ENCODE measurements at places on chromosomes 12 and 14.
A peak's percentile ranks its signal among the peaks of the same experiment; 100 is the strongest.

- DNase-seq: no peak
Measured at GRCh38 chr12:94678849-94679248, 28.5 kb upstream of the TMCC3 start.

DNA sequence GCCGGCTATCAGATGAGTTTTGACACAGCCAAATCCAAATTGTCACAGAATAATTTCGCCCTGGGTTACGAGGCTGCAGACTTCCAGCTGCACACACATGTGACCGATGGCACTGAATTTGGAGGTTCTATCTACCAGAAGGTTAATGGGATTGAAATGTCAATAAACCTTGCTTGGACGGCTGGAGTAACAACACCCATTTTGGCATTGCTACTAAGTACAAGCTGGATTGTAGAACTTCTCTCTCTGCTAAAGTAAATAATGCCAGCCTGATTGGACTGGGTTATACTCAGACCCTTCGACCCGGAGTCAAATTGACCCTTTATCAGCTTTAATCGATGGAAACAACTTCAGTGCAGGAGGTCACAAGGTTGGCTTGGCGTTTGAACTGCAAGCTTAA is 100.2 kb upstream of the EVL start:
- DNase-seq: no peak

- no peak for DNase-seq
Measured at GRCh38 chr12:79778802-79779448, 88.2 kb upstream of the PAWR start.

GRCh38 chr12:31578632-31579031 is 12.3 kb downstream of the DENND5B start:
- DNase-seq: peak; percentile 71

- DNase-seq: no peak
Measured at GRCh38 chr12:92552412-92553108, 150.2 kb upstream of the PLEKHG7 start.

- DNase-seq: no peak
Measured at GRCh38 chr12:13559318-13559978, 362.9 kb downstream of the EMP1 start.

GRCh38 chr12:132447731-132448462 is 42.1 kb upstream of the FBRSL1 start:
- DNase-seq: no peak

DNA sequence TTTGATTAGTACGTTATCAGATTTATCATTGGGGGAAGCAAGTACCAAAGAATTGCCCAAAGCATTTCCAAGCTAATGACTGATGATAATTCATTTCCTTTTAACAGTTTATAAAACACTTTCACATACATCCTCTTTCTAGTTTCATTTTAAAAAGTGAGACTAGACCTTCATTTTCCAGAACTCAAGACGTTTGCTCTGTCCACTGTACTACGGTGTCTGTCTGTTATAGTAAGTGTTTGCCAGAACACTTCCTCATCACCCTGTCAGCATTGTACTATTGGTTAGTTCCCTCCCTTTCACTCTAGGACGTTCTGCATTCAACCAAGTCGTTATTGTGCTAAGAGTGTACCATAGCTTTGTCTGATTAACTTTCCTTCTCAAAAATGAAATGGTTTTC is 81.7 kb upstream of the TMEM263 start:
- DNase-seq: peak; percentile 14

DNA sequence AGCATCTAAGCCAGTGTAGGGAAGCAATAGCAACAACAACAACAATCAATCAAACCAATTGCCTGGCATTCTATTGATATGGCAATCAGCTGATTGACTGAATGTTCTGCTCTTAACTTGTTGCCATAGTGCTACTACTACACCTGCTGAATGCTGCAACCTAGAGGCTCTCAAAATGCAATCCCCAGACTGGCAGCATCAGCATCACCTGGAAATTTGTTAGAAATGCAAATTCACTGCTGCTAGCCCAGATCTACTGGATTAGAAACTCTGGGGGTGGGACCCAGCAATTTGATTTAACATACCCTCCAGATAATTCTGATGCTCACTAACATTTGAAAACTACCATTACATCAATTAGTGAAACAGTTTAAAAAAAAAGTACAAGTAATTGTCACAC is 363.6 kb downstream of the SNAPC1 start:
- DNase-seq: no peak

DNA sequence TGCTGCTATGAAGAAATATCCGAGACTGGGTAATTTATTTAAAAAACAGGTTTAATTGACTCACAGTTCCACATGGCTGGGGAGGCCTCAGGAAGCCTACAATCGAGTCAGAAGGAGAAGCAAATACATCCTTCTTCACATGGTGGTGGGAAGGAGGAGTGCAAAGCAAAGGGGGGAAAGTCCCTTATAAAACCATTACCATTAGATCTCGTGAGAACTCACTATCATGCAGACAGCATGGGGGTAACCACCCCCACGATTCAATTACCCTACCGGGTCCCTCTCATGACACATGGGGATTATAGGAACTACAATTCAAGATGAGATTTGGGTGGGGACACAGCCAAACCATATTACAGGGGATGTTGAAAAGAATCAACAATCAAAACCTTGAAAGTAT is 74.9 kb downstream of the PPM1H start:
- no peak for DNase-seq

GRCh38 chr12:92365836-92366235 is 220.2 kb upstream of the BTG1 start:
- DNase-seq: no peak

GRCh38 chr12:104216521-104216924 is 944 bp downstream of the TXNRD1 start:
- DNase-seq: no peak

DNA sequence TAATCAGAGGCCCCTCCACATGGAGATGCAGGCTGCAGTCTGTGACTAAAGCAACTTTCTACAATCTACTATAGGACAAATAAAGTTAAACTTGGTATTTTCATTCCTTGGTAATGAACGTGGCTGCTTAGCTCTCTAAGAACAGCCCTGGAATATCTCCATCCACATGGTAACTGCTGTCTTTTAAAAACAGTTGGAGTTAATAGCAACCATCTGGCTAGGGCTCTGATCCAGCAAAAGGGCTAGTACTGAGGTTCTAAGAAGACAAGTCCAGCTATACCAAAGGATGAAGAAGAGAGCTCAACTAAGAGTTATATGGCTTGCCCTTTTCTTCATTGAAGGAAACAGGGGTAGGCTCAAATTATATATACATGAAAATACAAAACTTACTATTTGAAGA is 920.1 kb downstream of the FLRT2 start:
- no peak for DNase-seq

DNA sequence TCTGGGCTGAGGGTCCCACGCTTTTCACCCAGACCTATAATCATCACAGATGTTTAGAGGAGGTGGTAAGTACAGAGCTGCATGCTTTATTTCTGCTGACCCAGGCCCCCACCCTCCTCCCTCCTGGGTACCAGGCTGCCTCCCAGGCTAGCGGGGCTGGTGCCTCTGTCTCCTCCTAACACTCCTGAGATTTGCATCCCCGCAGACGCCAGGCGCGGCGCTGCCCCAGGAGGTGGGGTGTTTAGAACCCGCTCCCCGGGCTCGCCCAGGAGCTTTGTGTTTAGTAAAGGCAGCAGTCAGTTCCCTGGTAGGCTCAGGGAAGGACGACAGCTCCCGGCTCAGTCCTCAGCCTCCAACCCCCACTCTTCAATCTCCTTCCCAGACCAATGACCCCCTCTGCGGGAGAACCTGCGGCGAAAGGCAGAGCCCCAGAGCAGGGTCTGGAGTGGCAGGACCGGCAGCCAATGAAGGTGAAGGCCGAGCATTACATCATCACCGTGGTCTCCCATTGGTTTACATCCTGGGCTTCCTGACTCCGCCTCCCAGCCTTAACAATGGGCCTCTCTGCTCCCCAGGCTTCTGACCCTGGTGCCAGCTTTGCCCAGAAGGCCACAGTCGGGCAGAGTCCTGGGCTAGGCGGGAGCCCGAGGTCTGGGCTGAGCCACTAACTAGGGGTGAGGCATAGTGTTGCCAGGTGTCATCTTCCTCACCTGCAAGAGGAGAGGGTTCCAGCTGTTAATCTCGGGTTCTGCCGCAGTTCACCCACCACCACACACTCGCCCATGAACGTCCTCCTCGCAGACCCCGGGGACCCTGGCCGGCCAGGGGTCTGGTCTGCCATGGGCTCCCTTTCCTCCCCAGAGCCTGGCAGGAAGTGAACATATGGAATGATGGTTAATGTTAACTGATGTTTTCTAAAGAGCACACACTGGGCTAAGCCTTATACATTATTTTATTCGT is 57.5 kb downstream of the CALM1 start:
- DNase-seq: peak; percentile 98

DNA sequence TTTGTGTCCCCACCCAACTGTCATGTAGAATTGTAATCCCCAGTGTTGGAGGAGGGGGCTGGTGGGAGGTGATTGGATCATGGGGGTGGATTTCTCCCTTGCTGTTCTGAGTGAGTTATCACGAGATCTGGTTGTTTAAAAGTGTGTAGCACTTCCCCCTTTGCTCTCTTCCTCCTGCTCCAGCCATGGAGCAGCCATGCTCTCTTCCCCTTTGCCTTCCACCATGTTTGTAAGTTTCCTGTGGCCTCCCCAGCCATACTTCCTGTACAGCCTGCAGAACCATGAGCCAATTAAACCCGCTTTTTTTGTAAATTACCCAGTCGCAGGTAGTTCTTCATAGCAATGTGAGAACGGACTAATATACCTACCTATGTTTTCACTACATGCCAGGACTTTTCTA is 2.6 kb upstream of the POC1B start:
- DNase-seq: no peak

DNA sequence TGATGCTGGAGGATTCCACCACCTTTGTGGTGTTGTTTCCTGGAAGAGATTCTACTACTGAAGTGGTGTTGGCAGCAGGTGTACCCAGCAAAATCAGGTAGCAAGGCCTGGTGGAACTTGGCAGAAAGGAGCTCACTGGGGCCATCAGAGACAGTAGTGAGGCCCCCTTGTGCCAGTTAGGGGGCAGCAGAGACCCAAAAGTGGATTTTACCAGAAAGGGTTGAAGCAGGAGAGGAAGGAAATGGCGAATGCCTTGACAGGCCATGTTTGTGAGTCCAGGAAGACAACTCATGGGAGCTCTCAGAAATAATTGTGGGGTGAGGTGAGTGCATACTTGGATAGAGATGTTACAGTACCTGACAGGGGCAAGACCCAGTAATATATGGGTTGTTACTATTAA is 137.7 kb upstream of the FGD4 start:
- no peak for DNase-seq

DNA sequence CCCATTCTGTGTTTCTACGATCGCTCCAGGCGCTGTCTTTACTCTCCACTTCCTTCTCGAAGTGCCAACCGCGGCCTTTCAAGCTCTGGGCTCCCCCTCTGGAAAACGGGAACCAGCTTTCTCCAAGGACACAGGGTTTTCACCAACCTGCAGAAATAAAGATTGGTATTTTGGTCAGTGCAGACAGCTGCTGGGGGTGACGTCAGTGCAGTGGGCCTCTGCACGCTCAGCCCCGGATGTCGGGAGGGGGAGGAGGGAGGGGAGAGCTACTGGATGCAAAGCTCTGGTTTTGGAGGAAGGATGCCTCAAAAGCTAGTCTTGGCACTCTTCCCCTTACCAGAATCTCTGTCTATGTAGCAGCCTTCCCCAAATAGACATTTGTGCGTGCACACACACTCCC is 19.9 kb downstream of the HRK start:
- DNase-seq: peak; percentile 60

GRCh38 chr12:132956011-132956788 is at the start of gene ZNF605:
ZNF605 (minus strand) TSS chr12:132956306; CDS start chr12:132945635, 10,671 bp downstream.
- peak; percentile 84 for DNase-seq

DNA sequence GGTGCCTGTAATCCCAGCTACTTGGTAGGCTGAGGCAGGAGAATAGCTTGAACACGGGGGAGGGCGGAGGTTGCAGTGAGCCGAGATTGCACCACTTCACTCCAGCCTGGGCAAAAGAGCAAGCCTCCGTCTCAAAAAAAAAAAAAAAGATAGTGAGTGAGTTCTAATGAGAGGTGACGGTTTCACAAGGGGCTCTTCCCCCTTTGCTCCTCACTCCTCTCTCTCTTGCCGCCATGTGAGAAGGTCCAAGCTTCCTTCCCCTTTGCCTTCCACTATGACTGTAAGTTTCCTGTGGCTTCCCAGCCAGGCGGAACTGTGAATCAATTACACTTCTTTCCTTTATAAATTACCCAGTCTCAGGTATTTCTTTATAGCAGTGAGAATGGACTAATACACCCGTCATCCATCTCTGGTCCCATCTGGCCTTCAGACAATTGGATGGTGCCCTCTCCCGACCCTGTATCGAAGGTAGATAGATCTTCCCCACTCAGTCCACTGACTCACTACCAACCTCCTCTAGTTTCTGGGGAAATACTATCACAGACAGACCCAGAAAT is 27.0 kb upstream of the RCOR1 start:
- peak; percentile 76 for DNase-seq

GRCh38 chr14:71410578-71411284 is 503.5 kb downstream of the PCNX1 start:
- no peak for DNase-seq

GRCh38 chr14:41392226-41392625 is 214.4 kb upstream of the LRFN5 start:
- DNase-seq: no peak

- DNase-seq: no peak
Measured at GRCh38 chr12:122839907-122840554, 4.8 kb downstream of the HIP1R start.

DNA sequence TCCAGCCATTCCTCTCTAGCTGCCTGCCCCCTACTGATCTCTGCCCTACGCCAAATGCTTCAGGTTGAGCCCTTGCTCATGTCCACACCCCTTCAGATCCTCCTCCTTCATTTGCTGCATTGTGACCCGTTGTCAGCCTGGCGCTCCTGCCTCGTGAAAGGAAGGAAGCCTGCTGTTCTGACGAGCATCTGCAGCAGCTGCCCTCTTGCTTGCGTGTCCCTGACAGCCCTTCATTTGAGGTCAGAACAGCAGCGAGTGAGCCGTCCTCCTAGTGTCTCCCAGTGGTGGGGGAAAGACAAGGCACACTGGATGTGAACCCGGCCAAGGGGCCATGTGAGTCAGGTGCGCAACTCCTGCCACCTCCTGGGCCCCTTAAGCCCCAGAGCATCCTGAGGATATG is 3.0 kb upstream of the PIANP start:
- no peak for DNase-seq

DNA sequence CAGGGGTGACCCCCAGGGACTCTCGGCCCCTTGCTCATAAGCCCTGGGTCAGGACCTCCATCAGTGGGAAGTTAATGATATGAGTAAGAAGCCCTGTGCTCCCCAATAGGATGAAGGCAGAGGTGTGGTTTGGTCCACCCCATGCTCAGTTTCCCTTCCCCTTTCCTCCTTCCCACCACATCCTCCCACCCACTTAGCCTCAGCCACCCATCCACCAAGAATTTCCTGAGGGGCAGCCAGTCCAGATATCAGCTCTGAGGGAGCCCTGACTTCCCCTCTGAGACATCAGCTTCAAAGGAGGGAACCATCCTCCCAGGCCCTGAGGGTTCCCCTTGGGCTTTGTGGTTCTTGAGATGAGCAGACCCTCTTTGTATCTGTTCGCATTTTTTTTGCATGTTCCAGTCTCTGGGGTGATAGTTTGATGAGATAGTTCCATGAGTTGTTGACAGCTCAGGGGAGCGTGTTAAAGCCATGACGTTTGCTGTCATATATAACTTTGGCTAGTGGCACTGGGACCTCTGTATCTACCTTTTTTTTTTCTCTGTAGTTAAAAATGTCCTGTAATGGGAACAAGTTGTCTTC is 71.2 kb downstream of the LGMN start:
- peak; percentile 71 for DNase-seq

Measured in pons (tissue), 1 donor.